Sigmoid colon (tissue), 7 donors: ENCODE measurements at places on chromosomes 12 and 14.
A peak's percentile ranks its signal among the peaks of the same experiment; 100 is the strongest.

GRCh38 chr12:25950329-25951115 is 8.0 kb upstream of the RASSF8 start:
- no peak for DNase-seq

DNA sequence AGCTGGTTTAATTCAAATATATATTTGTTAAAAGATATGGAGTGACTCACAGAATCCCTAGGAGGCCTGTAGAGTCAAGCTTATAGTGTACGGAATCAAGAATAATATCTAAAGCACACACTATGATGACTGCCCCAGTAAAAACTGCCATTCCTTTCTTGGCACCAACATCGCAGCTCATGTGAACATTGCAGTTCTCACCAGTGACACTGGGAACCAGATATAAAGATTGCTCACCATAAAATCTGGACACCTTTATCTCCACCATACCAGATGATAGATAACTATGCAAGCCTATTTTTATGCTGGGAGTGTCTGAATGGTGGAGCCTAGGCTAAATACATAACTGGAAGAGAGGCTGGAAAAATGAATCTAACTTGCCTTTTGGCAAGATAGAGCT is 463.9 kb upstream of the TBX3 start:
- DNase-seq: no peak

GRCh38 chr12:124764451-124764850 is 99.2 kb downstream of the SCARB1 start:
- no peak for DNase-seq

- DNase-seq: no peak
Measured at GRCh38 chr14:105019861-105020814, 745 bp downstream of the CDCA4 start.

DNA sequence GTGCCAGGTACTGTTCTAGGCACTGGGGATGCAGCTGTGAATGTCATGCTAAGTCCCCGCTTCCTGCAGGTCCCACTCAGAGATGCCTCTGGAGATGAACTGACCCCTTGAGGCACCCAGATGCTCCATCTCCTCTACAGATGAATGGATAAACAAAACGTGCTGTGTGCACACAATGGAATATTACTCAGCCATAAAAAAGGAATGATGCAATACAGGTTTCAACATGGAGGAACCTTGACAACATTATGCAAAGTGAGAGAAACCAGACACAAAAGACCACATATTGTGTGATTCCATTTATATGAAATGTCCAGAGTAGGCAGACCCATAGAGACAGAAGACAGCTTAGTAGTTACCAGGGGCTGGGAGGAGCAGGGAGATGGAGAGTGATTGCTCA is 320.1 kb upstream of the DIO3 start:
- no peak for DNase-seq

DNA sequence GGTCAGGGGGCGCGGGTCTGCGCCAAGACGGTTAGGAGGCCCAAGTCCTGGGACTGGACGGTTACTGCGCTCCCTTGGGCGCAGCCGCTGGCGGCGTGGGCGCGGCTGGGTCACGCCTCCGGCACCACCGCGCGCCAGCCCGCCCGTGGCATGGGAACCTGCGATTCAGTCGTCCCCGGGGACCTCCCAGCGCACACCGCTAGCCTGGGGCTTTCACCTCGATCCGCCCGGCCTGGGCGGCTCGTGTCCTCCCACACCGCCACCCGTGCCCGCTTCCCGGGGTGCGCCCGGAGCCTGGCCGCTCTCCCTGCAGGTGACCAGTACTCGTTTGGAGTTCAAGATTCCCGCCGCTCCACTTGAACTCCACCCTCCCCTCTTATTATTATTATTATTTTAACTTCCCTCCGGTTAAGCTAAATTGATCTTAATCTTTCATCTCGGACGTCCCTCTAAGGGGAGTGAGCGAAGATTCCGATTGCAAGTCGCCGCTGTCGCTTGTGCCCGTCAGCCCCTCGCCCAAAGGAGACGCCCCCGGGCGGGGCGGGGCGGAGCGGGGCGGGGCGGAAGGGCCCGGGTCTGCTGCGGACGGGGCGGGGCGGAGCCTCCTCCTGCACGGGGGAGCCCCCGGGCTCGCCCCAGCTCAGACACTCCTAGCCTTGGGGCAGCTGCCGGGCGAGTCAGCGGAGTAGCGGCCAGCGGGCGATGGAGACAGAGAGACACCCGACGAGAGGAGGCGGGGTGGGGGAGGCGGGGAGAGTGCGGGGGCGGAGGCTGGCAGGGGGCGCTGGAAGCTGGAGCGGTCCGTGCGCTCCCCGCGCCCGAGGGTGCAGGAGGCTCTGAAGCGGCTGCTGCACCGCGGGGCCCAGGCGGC is at the start of gene KCNMB4:
KCNMB4 (plus strand) TSS at position 643 of the 871 bp plus-strand sequence. CDS start 445 bp downstream, outside the sequence.
- peak; percentile 80 for DNase-seq

DNA sequence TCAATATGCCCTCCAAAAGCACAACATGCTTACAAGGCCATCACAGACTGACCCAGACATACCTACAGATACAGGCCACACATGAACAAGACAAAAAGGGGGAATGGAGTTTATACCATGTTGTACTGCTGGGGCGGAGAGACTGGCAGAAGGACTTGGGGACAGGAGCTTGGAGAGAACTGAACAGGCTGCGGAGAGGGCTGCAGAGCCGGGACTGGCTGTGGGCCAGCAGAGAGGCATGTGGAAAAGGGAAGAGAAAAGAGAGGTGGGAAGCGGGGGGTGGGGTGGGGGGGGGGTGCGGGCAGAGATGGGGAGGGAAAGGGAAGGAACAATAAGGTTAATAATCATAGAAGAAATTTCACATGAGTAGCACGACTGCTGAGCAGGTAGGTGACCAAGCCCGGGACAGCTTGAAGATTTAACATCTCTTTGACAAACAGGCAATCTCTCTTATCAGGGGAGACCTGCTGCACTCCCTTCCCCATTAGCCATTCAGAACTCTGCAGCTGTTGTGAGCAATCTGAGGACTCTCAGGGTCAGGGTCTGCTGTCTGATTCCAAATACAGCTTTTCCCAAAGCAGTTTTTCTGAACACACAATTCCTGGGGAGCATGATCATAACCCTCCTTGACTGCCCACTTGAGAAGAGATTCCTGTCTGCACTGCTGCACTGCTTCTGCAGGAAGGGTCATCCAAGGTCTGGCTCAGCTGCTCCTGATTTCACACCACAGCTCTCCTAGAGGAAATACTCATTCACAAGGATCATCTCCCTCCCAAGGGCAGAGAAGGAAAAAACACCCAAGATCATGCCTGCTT is 21.6 kb upstream of the STAC3 start:
- no peak for DNase-seq

DNA sequence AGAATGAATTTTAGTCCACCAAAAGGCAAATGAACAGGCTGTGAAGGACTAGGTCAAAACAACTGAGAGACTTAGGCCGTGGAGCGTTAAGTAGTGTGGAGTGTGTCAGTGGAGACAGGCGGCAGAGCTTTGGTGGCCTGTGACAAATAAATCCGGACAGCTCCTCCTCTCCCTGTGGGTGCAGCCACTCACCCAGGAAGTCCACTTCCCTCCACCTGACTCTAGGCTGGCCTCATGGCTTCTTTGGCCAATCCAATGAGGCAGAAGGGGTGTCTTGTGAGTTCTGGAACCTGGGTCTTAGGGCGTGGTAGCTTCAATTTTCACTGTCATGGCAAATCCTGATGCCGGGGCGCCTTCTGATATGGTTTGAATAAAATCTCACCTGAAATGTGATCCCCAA is 180.9 kb upstream of the C14orf180 start:
- no peak for DNase-seq

DNA sequence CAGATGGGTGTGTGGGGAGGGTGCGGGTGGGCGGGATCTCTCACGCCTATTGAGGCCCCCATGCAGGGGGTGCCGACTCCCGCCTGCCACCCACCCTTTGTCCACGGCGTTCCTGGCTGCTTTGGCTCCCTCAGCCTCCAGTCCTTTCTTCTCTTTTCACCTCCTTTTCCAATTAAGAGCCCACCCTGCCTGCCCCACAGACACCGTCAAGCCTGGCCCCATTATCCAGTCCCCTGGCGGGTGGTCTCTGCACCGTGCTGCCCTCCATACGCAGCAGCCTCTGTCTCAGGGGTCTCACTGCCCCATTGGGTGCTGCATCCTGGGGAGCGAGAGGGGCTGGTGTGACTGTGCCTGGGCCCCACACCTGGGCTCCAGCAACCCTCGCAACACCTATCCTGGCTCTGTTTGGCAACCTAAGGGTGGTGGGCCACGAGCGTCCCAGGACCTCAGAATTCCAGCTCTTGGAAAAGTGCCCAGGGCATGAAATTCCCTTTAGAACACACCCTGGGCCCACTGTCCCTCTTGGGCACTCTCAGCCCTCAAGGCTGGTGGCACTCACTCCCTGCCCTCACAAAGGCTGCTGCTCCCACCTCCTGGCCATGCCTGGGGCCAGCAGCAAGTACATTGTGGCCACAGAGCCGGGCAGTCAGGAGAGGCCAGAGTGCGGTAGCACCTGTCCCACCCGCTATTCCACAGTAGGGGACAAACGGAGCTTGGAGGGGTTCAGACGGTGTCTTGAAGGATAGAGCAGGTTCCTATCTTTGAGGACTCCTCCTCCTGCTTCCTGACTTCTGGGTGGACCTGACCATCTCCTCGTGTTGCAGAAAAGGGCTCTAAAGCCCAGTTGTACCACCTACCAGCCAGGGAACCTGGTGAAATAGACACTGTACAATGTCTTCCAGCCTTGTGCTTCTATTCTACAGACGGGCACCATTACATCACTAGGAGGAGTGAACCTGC is 114.1 kb downstream of the KIF26A start:
- no peak for DNase-seq

DNA sequence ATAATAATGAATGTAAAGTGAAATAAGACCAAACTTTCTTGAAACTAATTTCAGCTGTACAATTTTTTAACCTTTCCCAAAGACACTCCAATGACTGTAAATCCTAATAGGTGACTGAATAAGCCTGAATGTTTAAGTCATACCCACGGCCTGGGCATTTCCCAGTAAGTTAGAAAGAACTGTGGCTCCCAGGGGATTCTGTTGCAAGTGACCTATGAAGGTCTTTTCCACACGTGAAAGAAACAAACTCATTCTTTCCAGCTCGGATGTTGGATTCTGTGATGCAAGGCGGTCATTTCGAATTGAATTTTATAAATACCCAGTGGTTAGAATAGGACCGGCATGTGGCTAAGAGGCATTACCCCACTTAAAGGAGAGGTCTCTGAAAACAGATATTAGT is 1134.4 kb downstream of the GALC start:
- DNase-seq: no peak

DNA sequence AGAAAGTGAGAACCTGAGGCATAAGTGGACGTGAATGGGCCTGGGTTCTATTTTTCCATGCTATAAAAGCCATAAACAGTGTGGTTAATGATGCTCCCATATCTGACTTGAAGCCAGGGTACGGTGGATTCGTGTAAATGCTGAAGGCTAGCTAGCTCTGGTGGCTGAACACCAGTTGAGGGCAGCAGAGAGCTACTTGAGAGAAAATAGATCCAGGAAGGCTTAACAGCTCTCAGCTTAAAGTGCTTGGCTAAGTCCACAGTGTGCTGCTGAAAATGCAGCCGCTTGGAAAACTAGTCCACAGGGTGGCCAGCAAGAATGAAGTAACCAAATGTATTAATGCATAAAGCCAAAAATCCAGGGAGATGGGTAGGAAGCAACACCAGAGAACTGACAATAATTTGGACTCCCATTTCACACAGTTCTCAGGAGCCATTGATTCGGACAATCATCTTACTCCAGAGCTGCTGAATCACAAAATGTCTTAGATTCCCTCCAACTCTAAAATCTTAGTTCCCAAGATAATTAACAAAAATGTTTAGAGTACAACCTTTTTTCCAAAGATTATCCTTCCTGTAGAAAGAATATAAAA is 15.0 kb upstream of the FOXG1 start:
- no peak for DNase-seq

DNA sequence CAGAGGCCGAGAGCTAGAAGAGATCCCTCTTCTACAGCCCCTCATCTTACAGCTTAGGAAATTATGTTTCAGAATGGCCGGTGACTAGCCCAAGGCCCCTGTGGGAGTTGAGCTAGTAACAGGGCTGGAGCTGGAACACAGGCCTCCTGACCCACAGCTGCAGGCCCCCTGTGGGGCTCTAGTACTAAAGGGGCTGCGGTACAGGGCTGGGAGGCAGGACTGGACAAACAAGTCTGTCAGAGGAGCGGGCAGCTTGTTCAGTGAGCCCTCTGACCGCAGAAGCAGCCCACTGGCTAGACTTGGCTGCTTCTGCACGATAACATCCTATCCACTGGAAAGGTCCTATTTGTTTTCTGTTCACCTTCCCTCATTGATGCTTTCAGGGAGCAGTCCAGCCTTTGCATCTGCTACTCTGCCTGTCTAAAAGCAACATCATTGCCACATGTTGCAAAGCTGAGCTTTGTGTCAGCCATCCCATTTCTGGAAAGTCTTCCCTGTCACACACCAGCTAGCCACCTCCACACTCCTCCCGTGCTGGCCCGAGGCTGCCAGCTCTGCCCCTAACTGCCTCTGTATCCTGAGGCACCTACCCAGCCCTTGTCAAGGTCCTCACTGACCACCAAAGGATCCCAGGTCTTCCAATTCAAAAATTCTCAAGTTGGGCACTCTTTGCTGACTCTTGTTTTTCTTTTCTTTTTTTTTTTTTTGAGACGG is 10.2 kb downstream of the PSMC1 start:
- no peak for DNase-seq

DNA sequence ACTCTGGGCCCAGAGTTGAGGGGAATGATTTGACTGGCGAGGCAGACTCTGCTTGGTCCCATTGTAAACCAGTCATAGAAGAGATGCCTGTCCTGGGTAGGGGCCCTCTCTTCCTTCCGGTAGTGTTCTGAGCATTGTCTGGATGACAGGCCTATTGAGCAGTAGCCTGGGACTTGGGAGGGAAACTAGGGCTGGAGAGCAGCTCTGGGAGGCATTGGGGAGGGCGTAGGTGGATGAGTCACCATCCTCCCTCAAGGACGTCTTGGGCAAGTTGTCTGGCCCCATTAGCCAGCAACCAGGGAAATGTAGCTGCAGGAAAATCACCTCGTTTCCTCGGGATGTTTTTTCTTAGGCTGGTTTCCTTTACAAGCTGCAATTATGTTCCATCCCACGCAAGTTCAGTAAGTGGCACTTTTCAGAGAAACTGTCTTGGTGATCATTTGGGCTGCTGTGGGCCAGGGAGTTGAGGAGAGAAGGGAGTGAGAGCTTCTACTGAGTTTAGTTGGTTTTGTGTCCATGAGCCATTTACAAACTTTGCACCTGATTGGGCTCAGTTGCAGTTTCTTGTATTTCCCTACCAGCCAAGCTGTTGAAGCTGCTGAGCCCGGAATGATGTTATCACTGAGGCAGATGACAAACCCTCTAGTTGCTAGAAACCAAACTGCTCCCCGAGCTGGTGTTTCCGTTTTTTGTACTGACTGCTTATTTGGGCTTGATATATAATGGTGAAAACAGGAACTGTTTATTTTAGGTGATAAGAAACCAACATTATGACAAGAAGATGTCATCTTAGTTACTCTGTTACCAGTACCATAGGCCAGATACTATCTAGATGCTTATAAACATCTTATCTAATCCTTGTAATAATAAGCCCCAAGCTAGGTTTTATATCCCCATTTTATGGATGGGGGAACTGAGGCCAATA is 147.6 kb downstream of the CHST11 start:
- peak; percentile 92 for DNase-seq

DNA sequence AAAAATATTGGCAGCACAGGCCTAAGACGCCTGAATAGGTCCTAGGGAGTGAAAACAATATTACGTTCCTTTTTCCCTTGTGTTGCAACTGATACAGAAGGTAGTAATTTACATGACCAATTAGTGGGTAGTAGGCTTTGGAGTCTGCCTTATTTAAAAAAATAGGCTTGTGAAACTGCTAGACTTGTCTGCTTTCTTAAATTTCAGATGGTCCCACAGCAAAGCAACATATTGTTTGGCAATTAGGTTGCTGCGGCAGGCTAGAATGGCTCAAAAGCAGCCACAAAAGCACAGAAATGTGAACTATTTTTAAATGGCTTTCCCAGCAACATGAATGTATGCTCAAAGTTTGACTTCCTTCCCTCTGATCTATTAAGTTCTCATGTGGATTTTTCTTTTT is 211.9 kb downstream of the TTC8 start:
- DNase-seq: no peak
